Spinal cord (tissue), 10 donors: ENCODE measurements at places on chromosomes 3 and 15. TPM values are rescaled to one million over a fixed set of nuclear protein-coding genes. Genes with fewer than 3 reads are reported as not detected.

LRRK1 gene
- polyA plus RNA-seq = 5.1 TPM

TRH gene
- 45.9 TPM for polyA plus RNA-seq

GCSAM gene
- polyA plus RNA-seq = 0.35 TPM

TRAT1 gene
- not detected for polyA plus RNA-seq

SCG5 gene
- polyA plus RNA-seq = 291 TPM

LSG1 gene
- polyA plus RNA-seq = 35.7 TPM

IGDCC3 gene
- polyA plus RNA-seq = 17.0 TPM

CLK3 gene
- 70.3 TPM for polyA plus RNA-seq

CCRL2 gene
- polyA plus RNA-seq = 1.1 TPM

DNA sequence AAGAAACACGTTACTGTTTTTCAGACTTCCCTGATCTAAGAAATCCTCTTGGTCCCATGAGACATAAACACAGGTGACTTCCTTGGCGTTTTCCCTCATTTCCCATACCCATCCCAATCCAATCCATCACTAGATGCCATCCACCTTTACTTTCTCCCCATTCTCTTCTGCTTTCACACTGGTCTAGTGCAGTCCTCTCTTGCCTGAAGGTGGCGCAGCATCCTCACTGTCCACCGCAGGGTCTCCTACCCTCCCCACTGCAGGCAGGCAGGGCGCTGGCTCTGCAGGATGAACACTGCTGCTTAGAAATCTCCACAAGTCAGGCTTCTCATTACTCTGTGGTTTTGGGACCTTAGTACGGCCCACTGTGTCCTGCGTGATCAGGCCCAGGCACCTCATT, 58.2 kb downstream of the RAB7A start:
- peak; percentile 49 for DNase-seq

GRCh38 chr15:40768521-40769273, 1.1 kb upstream of the C15orf62 start:
- no peak for DNase-seq

DNA sequence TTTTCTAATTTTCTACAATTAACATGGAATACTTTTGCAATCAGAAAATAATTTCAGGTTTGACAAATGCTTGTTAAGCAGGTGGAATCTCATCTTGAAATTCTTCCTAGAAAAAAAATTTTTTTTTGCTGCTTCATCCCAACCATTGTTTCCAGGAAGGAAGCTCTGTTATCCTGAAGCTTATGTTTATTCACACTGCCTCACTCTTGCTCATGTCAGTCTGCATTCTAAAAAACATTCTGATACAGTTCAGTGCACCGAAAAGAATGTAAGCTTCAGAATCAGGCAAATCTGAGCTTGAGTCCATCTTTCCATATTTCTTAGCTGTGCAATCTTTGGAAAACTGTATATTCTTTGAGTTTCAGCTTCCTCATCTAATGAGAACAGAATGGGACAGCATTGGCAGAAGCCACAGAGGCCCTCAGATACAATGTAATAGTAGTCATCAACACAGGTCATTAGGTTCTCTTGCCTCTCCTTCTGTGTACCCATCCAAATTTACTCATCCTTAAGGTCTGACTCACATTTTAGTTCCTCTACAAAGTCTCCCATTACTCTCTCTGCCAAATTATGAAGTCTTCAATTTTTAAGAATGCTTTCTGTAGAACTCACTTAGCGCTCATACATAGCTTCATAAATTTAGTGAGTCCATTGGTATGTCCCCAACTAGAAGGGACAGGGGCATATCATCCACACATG, 881.8 kb upstream of the NR2F2 start:
- DNase-seq = no peak

DNA sequence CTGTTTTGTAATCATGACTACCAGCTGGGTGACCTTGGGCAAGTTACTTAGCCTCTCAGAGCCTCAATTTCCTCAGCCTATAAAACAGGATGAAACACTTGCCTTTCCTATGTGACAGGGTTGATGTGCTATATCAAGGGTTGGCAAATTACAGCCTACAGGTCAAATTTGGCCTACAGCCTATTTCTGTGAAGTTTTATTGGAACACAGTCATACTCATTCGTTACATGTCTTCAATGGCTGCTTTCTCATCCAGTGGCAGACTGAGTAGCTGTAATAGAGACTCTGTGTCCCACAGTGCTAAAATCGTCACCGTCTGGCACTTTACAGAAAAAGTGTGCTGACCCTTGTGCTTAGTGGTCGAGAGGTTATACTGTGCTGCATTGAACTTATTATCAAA, 16.6 kb downstream of the ABHD6 start:
- DNase-seq = no peak

DNA sequence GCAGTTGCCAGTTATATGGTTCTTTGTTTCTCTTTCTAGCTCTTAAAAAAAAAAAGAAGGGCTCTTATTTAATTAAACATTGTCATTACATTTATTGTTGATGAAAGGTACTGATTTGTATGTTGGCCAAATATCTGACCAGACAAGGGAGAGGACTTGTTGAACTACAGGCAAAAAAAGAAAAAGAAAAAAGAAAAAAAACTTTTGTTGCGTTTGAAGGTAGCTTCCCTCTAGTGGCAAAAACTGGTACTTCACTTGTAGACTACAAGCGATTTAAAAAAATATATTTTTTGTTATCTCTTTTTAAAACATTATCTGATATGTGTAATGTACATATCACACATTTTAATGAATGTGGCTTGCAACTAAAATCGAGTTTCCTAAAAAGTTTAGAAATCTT, 280.6 kb downstream of the ROBO2 start:
- DNase-seq = peak; percentile 40

DNA sequence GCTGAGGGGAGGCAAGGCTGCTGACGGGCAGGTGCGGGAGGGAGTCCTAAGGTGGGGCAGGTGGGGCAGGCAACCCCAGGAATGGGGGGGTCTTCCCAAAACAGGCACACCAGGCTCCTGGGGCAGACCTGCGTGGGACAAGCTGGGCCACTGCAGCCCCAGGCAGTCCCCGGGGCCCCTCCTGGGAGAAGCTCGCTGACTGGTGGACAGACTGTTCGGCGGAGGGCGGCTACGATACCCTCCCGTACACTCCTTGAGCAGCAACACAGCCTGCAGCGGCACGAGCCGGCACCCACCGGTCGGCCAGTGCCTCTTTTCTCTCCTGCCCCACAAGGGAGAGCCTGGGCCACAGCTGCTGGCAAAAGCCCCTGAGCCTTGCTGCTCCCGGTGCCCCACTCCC, 65.9 kb upstream of the RPL32 start:
- no peak for DNase-seq

GRCh38 chr3:118986734-118987133, 47.9 kb downstream of the IGSF11 start:
- no peak for DNase-seq

- DNase-seq = no peak
Measured at GRCh38 chr3:120488296-120488695, 37.5 kb upstream of the FSTL1 start.

DNA sequence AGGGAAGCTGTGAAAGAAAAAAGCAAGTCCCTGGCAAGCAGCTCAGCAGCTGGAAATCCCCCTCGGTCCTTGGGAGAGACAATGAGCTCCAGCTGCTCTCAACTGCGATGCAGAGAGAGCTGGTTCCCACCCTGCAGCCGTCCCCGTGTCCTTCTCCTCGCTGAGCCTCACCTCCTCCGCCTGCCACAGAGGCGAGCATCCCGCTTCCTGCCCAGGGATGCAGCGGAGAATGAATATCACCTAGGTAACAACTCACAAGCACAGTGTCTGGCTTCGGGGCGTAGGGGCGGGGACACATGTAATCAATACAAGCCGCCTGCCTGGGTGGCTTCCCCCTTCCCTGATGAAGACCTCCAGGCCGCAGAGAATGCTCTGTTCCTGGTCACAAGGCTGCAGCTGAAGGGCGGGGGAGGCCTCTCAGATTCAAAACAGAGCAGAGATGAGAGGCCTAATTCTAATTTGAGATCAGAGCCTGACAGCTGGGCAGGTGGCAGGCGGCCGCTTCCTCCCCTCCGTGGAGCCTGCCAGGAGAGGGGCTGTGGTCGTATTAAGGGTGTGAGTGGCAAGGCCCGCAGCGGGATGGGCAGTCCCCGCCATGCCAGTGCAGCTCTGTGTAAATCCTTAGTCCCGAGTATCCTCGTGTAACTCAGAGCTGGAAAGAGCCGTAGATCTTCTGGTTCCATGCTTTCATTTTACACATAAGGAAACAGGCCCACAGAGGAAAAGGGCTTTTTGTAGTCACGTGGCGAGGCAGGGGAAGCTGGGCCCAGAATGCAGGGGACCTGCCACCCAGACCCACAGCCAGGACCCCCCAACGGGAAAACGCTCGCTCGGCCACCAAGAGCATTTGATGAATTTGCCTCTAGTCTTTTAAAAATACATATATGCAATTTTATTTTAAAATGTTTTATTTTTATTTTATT, 24.3 kb downstream of the ZDHHC19 start:
- DNase-seq = no peak

GRCh38 chr3:187473778-187474406, 105.7 kb downstream of the RTP4 start:
- no peak for DNase-seq

- peak; percentile 54 for DNase-seq
Measured at GRCh38 chr15:69885173-69885955, 212.4 kb downstream of the TLE3 start.

DNA sequence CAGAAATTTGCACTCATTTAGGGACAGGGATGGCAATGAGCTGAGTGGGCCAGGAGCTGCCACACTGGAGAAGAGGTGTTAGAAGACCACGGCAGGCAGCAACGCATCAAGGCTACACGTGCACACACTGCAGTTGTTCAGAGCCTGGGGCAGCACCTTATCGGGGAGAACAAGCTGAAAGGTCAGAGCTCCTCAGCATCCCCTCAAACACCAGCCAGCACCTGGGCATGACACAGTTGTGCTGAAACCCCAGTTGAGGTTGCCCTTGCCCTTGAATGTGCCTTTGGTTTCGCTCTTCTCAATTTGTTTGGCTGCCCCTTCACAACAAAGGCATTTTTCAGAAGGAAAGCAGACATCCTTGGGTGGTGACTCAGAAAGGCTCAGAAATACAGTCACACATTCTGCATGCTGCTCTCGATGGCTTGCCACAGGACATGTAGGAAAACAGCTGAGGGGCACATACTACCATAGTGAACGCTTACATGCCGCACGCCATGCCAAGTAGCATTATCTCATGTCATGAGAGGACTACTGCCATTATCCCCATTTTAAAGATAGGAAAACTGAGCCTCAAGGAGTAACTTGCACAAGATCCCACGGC, 57.6 kb downstream of the ST8SIA2 start:
- DNase-seq = no peak

- no peak for DNase-seq
Measured at GRCh38 chr15:101138913-101139880, 112.7 kb downstream of the CHSY1 start.

DNA sequence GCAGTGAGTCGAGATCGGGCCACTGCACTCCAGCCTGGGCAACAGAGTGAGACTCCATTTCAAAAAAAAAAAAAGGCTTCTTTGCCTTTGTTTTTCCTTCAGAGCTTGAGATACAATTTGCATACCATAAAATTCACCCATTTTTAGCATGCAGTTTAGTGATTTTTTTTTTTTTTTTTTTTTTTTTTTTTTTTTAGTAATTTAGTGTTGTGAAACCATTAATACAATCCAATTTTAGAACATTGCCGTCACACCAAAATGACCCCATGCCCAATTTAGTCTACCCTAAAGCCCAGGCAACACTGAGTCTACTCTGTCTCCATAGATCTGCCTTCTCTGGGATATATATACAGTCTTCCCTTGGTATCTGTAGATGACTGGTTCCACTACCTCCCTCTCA, 61.1 kb downstream of the USP50 start:
- DNase-seq = no peak

DNA sequence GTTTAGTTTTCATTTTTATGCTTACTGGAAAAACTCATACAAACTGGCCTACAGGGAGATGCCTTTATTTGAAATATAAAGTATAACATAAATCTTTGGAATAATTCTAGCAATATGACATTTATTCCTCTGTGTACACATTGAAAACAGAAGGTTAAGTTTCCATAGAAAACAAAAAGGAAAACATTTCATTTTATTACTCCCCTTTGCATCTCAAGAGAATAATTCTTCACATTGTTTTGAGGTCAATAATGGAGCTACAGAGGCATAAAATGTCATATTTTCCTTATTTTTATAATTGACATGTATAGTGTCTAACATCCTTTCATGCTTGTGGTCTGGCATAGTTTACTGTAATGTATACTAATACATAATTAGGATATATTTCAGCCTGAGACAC, 187.6 kb upstream of the AGTR1 start:
- DNase-seq = no peak

DNA sequence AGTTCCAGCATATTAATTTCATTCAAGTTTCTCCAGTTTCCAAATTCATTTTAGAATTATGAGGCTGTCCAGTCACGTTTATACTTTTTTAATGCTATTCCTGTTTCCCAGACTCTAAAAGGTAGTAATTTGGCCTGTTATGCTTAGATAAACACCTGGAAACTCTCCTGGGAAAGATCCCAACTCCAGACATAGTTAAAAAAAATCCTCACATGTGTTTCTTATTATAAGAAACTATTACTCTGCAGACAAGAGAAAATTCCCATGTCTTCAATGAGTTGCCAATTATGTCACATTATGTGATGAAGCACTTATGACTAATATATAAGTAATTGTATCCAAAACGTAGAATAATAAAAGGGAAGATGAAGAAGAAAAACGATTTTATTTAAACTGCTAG, 137.1 kb upstream of the TMC3 start:
- no peak for DNase-seq

GRCh38 chr3:185931777-185932612, 5.8 kb downstream of the TRA2B start:
- no peak for DNase-seq

DNA sequence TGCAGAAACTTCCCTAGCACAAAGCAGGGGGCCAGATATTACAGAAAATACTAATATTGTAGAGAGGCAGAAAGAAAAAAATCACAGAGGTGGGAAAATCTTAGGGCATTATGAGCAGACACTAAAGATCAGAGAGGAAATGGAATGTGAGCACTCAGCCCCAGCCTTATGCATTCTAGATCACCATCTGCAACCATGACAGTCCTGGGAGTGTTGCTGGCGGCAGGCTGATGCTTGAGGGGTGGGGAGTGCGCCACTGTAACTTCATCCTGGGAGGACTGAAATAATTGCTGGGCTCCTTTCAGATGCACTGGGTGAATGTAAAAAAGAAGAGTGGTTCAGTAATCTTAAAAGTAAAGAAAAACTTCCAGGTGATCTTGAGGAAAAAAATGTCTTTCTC, 427.6 kb upstream of the SEMA6D start:
- DNase-seq = no peak

GRCh38 chr3:124569761-124570160, 160.5 kb upstream of the UMPS start:
- DNase-seq = no peak

DNA sequence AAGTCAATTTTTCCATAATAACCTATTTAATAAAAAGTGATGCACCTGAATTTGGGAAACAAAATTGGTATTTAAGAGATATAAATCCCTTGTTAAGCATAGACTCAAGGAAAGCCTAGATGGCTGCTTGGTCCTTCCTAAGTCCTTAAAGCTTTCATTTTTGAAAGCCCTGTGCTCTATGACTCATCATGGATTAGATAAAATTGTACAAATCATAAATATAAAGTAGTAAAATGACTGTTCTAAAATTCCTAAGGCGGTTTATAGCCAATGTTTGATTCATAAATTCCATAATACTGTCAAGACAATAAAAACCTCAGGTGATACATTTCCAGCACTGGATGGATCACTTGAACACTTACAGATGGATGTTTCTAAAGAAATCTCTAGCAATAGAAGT, 730.8 kb upstream of the EPHA6 start:
- no peak for DNase-seq
